ENCODE measurements at places on chromosomes 11 and 22.
A peak's percentile ranks its signal among the peaks of the same experiment; 100 is the strongest.

GRCh38 chr22:49203859-49204598 is 623.6 kb downstream of the BRD1 start:
- DNase-seq: peak; percentile 1

- no peak for DNase-seq
Measured at GRCh38 chr11:26599425-26599824, 27.4 kb upstream of the MUC15 start.

- DNase-seq: no peak
Measured at GRCh38 chr11:32881286-32881685, 11.3 kb upstream of the QSER1 start.

GRCh38 chr22:20080445-20080775 is 369 bp downstream of the DGCR8 start:
- DNase-seq: peak; percentile 24

DNA sequence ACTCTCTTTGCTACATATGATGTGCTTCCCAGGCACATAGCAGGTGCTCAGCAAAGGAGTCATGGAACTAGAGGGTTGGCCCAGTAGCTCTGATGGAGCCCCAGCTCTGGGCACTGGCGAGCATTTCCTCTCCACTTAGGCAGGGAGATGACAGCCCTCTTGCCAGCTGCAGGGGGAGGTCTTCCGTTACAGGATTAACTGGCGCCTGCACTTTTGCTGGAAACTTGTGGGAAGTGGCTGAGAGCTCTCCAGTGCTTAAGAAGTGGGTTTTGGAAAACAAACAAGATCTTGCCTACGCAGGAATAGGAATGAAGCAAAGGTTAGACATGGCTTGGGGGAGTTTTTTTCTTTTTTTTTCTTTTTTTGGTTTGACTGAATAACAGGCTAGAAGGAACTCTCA is 75.5 kb downstream of the MICAL2 start:
- no peak for DNase-seq

- DNase-seq: no peak
Measured at GRCh38 chr22:30755759-30756124, 61.1 kb downstream of the OSBP2 start.

GRCh38 chr22:46549563-46549840 is 12.1 kb upstream of the CELSR1 start:
- no peak for DNase-seq

DNA sequence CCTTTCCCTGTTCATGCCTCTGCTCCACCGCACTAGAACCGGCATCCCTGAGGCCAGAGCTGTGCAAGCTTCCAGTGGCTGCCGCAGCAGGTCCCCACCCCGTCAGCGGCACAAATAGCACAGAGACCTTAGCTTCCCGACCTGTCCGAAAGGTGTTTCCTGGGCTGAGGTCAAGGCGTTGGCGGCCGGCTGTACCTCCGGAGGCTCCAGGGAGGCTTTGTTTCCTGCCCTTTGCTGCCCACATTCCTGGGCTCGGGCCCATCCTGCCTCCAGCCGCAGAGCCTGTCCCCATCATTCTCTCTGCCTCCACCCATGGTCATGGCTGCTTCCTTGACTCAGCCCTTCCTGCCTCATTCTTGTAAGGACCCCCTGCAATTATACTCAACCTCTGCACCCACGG is 31.2 kb downstream of the ARHGAP8 start:
- DNase-seq: no peak

GRCh38 chr22:25840167-25840566 is 98.2 kb downstream of the MYO18B start:
- no peak for DNase-seq

GRCh38 chr22:20000246-20001081 is 16.2 kb downstream of the ARVCF start:
- peak; percentile 59 for DNase-seq

GRCh38 chr11:46273511-46274205 is 3.8 kb upstream of the CREB3L1 start:
- DNase-seq: no peak

DNA sequence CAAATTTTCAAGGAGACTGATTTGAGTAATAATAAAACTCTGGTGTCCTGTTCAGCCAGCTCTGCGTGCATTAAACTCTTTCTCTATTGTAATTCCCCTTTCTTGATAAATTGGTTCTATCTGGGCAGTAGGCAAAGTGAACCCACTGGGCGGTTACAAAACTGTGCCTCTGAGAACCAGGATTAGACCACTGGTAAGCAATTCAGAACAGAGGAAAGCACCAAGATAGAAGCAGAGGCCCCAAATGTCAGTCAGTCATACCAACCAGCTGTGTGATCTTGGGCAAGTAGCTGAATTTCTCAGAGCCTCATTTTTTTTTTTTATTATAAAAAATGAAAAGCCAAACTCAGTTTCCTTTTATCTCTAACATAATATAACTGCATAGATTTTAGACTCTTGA is 54.9 kb downstream of the TRIM44 start:
- DNase-seq: no peak

GRCh38 chr11:10592331-10592730 is 23.9 kb upstream of the LYVE1 start:
- DNase-seq: no peak

DNA sequence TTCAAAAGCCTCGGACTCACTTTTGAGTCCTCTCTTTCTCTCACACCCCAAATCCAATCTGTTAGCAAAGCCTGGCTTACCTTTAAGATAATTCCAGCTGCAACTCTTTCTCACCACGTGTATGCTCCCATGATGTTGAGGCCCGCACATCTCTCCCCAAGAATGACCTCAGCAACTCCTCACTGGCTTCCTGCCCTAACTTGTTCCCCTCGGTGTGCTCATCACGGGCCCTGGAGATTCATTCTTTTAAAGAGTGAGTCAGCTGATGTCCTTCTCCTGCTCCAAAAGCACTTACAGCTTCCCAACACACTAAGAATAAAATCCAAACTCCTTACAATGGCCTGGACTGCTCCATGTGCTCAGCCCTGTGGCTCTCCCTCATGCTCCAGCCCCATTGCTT is 1041.3 kb downstream of the OPCML start:
- no peak for DNase-seq

GRCh38 chr22:28019360-28019759 is 100.3 kb upstream of the PITPNB start:
- DNase-seq: no peak
